Activated CD4-positive, CD25-positive, alpha-beta regulatory T cell treated with anti-CD3 and anti-CD28 coated beads, Interleukin-2, amount 50 U/mL, for 72 hours (primary cell): ENCODE measurements at places on chromosomes 6 and 20.

GRCh38 chr6:123044341-123044860, 48.4 kb downstream of the CLVS2 start:
- no peak for DNase-seq

GRCh38 chr6:149855040-149855654, 9.0 kb downstream of the LRP11 start:
- no peak for DNase-seq

- DNase-seq, result no peak
These were observed 45.4 kb downstream of the TULP4 start for GRCh38 chr6:158357570-158358216.

- DNase-seq, result no peak
These were observed 52.8 kb downstream of the TPD52L1 start for GRCh38 chr6:125206389-125206788.

DNA sequence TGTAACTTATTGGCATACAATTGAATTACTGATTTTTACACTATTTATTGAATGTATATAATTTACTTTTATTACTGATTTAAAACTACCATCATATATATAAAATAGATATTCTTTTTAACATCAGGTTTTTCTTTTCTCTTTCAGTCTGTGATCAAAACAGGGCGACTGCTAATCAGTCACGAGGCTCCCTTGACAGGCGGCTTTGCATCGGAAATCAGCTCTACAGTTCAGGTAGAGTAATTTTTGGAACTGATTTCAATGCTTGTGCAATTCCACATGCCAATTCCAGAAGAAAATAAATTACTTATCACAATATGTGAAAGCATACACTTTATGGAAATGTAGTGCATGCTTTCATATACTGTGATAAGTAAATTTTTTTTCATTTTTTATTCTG, 166.5 kb downstream of the BCKDHB start:
- no peak for DNase-seq

DNA sequence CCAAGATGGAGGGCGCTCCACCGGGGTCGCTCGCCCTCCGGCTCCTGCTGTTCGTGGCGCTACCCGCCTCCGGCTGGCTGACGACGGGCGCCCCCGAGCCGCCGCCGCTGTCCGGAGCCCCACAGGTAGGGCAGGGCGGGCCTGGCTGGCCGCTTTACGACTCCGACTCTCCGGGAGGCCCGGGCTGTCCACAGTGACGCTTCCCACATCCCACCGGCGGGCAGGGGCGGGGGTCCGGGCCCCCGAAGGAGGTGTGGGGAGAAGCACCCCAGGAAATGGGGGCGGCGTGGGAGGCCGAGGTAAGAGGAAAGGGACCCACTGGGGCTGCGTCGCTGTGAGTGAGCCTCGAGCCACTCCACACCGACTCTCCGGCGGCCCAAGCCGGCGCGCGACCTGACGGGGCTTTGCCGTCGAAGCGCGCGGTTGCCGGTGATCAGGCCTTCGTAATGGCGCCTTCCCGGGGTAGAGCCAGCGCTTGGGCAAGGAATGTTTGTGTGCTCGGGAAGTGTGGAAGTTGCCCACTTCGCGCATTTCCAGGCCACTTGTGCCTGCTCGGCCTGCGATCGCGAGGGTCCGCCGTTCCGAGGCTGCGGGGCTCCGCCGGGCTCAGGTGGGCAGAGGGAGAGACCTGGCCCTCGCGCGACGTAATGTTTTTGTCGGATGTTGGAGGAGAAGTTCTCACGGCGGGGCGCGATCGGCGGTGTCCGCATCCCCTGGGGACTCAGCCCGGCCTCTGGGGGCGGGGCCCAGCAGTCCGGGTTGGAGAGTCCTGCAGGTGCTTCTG, 427 bp downstream of the GINM1 start:
- peak; percentile 63 for DNase-seq

DNA sequence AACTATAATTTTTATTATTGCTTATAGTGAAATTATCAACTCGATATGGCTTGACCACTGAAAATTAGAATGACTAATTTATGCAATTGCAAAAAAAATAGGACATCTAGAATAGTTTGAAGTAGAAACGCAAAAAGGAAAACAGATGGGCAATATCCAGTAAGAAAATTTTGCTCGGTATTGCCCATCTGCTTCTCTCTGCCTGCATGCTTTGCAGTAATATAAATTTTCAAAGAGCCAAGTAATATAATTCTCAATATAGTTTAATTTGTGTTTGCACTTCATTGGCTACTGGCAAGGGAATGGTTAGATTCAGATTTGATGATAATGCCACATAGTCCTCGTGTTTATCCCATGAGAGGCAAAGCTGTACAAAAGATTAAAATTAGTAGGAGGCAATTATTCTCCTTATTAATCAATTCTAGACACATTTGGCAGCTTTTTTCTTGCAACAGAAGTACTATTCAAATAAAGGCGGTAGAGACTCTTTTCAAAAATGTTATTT, 27.3 kb upstream of the LAMA2 start:
- no peak for DNase-seq

GRCh38 chr6:156160007-156160794, 617.0 kb upstream of the ARID1B start:
- DNase-seq, result no peak

DNA sequence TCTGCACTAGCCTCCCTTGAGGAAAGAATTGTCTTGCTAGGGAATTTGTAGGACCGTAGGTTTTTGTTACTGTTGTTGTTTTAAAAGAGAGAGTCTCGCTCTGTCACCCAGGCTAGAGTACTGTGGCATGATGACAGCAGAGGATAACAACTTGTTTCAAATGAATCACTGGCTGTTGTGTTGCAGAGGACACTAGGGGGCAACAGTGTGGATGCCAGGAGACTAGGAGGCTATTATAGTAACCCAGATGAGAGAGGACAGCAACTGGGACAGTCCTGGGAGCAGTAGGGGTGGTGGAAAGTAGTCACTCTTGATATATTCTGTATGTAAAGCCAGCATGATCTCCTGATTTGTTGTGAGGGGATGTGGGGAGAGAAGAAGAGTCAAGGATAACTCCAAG, 41.8 kb upstream of the LAMA4 start:
- DNase-seq, result no peak

DNA sequence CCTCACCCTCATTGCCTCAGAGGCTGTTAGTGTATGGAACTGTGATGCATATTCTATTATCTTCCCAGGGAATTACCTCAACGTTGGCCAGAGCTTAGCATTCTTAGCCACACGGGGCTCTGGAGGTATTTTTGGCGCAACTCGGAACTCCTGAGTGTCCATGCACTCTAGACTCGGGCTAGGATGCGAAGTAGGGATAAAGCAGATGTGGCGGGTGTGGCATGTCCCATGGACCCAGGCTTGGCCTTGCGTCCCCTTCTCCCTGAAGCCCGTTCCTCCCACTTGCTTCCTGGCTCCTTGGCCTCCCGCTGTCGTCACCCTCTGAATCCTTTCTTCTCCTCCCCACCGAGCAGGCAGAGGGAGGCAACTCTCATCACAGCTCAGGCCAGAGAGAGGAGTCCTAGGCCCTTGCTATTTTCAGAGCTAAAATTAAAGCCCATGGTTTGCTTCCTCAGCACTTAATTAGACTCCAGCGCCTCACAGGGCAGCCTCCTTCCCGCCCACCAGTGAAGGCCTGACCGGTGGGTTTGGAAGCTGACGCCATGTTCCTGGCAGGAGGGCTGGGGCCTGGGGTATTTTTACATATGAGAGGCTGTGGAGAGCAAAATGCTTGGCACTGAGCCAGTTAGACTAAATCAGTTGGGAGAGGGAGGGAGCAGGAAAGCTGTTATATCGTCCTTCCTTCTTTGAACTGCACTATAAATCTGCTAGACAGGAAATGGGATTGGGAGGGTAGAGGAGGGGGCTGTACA, 138.7 kb downstream of the FOXO3 start:
- no peak for DNase-seq
